ENCODE measurements at places on chromosomes 3 and 15.

DNA sequence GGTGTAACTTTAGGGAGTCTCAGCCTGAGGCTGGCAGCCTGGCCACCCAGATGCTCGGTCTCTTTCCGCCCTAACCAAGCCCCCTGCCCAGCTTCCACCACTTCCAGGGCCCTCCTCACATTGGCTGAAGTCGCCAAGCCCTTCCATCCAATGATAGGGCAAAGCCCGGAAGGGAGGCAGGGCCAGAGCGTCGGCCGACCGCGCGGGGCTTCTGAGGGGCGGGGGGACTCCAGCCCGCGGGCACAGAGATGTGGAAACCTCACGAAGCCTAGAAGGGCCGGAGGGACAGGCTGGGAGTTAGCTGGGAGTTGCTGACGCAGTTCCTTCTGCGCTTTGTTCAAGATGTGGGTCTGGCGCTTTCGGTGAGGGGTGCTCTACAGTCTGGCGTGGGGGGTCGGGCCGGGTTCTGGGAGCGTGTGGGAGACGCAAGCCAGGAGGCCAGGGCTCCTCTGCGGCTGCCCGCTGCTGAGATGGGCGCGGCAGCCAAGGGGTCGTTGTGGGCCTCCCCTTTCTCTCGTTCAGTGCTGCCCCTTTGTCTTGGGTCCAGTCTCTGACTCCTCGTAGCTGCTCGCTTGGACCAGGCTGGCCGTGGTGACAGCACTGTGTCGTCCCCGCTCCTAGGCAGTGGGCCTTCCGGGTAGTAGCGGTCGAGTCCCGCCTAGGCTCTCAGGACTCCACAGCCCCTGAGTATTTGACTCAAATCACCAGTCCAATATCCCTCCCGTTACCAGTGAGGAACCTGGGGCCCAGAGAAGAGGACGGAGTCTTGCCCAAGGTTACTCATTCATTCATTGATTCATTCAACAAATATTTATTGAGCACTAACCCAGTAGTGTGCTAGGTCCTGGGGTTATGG, at the start of gene ZNF660:
Gene ZNF660 (plus strand): TSS at position 319 of the 856 bp plus-strand sequence. CDS start 9,230 bp downstream, outside the sequence.
- DNase-seq = peak; percentile 74

- no peak for DNase-seq
Observed at GRCh38 chr15:58505581-58505980, 73.8 kb downstream of the LIPC start.

DNA sequence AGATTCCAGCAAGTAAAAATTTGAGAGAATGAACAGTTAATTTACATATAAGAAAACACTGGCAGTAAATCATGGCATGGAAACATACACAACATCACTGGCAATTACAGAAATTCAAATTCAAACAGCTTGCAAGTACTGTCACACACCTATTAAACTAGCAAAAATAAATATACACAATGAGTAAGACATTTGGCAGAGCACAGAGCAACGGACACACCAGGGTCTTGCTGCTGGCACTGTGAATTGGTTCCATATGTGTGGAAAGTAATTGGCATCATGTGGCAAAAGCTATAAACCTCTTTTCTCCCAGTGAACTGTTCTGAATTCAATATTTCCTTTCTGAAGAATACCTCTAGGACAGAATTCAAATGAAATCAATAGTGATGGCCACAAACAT, 78.3 kb downstream of the LRRK1 start:
- DNase-seq = no peak

DNA sequence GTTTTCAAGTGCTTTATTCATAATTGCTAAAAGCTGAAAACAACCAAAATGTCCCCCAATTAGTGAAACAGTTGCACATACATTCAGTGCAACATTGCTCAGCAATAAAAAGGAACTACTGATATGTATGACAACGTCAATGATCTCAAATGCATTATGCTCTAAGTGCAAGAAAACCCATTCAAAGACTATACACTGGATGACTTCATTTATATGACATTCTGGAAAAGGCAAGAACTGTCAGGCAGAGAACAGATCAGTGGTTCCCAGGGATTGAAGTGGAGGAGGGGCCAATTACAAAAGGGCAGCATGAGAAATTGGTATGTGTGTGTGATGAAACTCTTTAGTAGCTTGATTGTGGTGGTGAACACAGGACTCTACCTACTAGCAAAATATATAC, 585.6 kb downstream of the TBL1XR1 start:
- DNase-seq = no peak

DNA sequence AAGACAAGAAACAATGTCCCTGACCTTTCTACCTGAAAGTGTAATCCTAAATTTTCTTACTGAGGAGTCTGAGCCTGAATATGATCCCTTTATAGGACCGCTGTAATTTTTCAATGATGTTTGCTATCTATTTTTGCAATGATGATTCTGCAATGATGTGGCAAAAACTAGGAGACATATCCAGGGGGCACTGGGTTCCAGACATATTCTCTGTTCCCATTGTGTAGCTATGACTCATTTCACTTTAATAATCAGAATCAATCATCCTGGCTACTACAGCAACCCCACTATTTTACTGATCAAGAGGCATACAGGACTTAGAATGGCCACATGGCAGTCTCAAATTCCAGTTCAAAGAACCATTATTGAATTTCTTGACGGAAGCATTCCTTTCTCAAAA, 85.9 kb downstream of the AQR start:
- no peak for DNase-seq

- no peak for DNase-seq
Observed at GRCh38 chr3:43217633-43218032, 68.7 kb upstream of the SNRK start.

- DNase-seq = no peak
Observed at GRCh38 chr3:25292036-25292435, 136.0 kb upstream of the RARB start.

DNA sequence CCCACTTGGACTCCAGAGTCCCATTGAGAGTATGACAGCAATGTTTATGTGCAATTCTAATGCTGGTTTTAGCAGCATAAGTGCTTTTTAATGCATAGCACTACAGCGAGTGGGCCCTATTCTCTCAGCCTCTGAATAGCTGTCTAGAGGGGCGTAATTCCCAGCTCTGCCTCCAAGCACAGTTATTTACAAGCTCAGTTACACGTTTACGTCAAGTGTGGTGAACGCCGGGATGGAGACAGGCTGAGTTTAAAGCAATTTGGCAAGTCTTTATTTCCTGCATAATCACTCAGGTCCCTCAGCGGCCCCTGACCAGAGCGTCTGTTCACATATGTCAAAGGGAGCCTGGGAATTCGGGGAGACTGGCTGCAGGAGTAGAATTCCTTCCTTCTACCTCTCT, 43.9 kb downstream of the SOX14 start:
- DNase-seq = no peak

DNA sequence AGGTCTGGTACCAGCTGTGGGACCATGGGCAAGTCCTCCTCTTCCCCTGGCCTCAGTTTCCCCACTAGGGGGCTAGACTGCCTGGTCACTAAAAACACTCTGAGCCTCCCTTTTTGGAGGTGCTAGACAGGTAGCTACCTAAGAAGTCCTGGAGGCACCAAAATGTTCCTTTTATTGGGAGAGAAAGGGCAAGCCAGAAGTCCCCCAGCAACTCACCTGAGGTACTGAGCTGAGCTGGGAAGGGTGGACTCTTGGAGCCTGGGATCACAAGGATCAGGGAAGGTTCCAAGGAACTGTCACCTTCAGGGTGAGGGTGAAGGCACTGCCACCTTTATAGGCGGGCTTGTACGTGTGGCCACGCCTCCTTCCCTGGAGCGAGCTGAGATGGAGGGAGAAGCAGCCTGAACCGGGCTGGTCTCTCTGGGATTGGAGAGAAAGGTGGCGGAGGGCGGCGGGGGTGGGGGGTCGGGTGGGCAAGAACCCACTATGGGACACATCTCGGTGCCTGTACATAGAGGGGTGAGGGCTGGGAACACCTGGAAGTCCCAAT, at the start of gene CYP1A1:
Gene CYP1A1 (minus strand): TSS at position 304 of the 550 bp plus-strand sequence. CDS start 2,431 bp downstream, outside the sequence.
- DNase-seq = peak; percentile 1

DNA sequence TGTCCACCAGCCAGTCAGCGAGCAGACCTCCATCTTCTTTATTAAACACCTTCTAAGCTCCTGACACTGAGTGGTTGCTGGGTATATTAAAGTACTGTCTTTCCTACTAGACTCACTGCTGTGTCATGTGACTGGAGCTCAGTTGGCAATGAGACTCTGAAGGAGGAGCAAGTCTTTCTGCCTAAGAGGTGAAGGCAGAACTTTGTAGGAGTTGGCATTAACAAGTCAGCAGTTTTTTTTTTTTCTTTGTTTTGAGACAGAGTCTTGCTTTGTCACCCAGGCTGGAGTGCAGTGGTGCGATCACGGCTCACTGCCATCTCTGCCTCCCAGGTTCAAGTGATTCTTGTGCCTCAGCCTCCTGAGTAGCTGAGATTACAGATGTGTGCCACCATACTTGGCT, 62.2 kb downstream of the ABHD5 start:
- DNase-seq = no peak

- no peak for DNase-seq
Observed at GRCh38 chr15:29913528-29914135, 91.4 kb upstream of the TJP1 start.

- DNase-seq = peak; percentile 60
Observed at GRCh38 chr3:169811631-169812331, 889 bp upstream of the LRRIQ4 start.

DNA sequence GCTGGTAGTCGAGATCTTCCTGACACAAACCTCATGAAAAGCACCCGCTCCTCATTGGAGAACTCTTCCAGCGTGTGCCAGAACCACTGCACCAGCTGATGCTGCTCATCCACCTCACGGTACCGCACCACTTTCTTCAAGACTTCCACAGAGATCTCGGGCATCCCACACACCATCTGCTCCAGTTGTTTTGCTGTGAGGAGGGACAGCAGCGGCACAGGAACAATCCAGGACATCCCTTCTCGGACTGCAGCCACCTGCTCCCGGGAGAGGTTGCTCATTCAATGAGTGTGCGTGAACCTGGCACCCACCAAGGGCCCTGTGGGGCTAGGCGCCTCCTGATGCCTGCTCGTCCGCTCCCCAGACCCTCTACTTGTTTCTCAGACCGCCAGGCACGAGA, 15.1 kb downstream of the FBXL22 start:
- DNase-seq = no peak

DNA sequence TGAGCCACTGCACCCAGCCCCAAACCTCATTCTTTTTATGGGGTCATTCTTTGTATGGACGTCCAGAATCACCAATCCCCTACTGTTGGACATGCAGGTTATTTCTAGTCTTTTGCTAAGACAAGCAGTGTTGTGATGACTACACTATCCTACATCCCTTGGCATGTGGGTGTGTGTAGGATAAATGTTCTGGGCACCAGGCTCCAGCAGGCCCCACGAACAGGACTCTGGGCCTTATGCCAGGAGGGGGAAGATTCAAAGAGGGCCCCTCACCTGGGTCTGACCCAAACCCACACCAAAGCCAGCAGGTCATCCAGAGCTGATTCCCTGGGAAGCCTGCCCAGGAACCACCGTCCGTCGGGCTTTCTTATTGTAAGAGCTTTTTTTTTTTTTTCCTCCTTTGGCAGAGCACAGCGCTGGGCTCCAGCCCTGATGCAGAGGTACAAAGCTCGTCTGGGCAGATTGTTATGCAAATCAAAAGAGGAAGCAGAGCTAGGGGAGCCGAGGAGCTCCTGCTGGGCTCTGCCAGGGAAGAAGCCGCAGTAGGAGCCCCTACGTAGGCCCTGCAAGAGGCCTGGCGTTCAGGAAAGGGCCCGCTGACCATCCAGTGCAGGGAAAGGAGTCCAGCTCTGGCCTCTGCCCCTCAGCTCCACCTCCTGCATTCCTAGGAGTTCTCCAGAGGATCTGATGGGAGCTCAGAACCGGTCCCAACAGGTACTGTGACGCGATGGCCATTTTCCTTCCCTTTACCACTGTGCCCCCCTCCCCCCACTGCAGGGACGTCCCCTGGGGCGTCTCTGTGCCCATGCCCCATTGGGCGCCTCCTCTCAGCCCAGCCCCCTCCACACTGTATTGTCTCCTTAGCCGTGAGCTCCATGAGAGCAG, 29.0 kb upstream of the FURIN start:
- no peak for DNase-seq

DNA sequence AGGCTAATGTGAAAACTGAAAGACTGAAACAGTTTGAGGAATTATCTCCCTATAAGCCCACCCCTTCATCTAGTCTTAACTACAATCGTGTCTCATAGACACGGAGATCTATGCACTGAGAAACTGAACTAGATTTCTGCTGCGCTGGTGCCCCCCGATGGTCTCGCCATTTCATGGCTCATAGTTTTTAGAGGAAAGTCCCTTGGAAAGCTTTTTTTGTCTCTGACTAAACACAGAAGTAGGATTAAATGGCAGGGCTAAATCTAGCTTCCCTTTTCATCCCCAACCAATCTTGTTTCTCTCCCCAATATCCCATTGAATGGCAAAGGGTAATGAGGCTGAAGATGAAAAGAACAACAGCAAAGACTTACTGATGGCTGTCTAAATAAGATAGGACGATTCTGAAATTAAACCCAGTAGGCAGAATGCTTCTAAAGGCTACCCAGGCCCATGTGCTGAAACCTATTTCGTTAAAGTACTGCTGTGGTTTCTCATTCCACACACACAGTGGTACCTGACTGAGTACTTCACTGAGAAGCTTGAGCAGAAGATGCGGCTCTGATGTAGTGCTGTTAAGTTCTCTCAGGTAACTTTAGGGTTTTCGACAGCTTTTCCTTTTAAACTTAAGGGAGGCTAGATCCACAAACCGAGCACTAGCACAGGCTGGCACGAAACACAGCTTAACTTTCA, 142.7 kb downstream of the GADL1 start:
- DNase-seq = no peak

DNA sequence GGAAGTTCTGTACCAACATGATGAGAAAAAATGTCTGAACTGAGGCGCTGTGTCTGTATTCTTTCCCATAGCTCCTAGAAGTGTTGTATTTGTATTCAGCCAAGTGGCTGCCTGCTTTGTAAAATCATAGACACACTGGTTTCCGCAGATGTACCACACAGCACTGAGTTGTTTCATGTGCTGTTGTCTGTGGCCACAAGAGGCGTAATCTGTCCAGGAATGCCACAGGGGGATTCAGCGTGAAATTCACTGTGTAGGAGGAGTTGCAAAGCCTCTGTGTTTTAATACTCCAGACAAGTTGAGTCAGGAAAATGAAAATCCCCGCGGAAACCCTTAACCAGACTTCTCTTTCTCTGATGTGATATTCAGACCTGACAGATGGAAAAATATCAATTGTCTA, 462.2 kb downstream of the NSUN3 start:
- DNase-seq = no peak

- no peak for DNase-seq
Observed at GRCh38 chr3:53821631-53822121, 24.5 kb downstream of the CHDH start.

DNA sequence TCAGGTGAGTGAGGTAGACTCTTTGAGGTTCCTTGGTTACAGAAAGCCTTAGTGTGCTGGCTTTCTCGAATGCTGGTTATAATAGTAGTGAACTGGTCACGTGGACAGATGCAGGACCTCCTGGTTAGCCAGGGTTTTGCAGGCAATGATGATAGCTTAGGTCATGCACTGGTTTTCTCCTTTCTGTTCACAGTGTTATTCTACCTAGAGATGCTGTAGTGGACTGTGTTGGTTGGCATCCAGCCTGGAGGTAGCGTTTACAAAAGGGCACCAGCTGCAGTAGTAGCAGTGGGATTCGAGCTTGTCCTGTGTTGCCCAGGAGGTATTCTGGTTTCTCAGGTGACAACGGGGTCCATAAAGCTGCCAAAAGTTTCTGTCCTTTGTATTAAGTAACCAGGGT, 27.0 kb downstream of the PCCB start:
- DNase-seq = peak; percentile 80
